Stimulated activated CD8-positive, alpha-beta memory T cell treated with anti-CD3 and anti-CD28 coated beads, Interleukin-12 subunit alpha, Interleukin-12 subunit beta, amount 100 ng/mL, for 4 hours (primary cell): ENCODE measurements at places on chromosomes 1 and 21.

DNA sequence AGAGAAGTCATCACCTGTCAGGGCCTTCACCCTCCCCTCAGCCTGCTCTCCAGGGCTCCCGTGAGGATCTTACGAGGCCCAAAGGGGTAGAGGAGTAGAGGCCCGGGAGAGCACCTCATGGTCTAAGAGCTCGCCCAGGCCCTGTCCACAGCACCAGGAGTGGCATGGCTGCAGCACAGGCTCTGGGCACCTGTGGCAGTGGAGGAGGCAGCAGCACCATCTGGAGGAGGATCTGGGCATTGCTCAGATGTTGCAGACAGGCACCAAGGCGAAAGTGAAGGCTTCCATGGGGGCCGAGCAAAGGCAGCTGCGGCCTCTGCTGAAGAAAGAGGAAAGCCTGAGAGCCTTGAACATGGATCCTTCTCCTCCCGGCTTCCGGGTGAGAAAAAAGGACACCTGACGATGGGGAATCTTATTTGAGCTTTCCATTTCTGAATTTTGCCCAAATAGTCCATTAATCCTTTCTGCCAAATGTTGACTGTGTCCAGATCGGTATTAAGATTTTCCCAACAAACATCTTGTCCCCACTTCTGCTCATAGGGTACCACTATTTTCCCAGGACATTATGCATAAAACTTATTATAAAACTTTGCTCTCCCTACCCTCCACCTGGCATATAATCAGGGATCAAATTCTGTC is 604.7 kb downstream of the PTPRC start:
- peak; percentile 44 for DNase-seq

DNA sequence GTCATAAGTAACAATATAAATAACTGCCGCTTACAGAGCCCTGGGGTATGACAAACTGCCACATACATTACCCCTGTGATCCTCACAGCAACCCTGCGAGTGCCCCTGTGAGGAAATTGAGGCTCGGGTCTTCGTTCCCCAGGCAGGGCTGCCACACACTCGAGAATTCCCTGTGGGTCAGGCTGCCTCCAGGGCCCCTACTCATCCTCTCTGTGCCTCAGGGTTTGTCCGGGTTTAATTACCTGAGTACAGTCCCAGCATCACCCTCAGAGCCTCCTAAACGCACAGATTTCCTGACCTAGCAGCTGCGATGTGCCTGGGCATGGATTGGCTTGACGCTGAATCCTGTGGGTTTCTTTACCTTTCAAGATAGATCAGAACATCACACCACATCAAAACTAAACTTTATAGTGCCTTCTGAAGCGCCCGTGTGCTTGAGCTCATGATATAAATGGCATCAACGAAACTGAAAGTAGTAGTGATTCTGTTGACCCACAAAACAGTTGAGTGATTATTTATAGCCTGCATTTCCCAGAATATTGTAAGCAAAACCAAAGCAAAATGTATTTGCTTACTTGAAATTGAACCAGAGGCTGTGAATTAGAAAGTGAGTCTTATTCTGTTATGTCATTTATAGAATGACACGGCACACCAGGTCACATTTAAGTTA is 14.0 kb downstream of the SLC37A1 start:
- DNase-seq = no peak

GRCh38 chr1:4768553-4768952 is 114.1 kb downstream of the AJAP1 start:
- no peak for DNase-seq

GRCh38 chr1:32650248-32650751 is at the start of gene ZBTB8OS:
Gene ZBTB8OS (minus strand): TSS chr1:32650550. CDS start chr1:32650529, 21 bp downstream.
- DNase-seq = peak; percentile 71

GRCh38 chr1:7249516-7249915 is 464.3 kb downstream of the CAMTA1 start:
- no peak for DNase-seq

DNA sequence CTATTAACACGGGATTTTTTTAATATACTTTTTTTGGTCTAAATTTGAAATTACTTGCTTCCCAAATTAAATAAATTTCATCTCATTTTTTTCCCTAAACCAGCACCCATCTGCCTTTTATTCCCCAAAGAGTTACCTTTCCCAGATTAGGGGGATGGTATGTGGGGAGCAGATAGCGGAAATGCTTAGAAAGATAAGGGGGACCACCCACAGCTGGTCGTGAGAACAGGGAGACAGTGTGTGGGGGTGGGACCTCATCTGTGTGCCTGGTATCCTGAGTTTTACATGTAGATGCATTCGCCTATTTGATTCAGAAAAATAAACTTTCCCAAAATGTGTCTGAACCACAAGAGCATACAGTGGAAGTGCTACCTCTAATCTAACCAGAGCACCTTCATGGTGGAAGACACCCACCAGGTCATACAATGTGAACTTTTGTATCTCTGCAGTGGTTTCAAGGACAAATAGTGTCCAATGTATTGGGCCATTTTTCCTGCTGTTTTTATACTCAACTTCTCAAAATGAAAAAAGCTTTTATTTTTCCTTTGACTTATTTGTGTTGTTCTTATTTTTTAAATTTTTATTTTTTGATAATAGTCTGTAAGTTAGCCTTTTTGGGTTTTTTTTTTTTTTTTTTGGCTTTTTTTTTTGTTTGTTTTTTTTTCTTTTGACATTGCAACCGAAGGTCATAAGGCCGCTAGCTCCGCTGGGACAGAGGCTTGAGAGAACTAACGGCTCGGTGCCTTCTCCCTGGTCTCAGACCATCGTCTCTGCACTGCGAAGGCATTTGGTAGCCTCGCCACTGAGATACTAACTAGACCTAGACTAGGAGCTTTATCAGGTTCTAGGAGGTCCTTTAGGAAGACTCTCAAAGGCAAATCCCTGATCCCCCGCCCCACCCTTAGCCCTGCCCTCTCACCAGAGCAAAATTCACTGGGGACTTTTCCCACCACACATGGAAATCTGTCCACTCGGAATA is 263.2 kb downstream of the TM2D1 start:
- DNase-seq = no peak

DNA sequence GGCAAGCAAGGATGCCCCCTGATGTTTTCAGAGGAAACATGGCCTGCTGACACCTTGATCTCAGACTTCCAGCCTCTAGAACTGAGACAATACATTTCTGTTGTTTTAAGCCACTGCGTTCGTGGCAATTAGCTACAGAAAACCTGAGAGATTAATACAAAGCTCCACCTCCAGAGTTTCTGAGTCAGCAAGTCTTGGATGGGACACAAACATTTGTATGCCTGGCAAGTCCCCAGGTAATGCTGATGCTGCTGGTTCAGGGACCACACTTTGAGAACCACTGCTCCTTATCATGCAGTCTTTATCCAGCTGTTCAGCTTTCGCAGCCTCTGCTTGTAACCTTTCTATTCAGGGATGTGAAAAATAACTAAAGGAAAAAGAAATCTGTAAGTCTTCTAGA is 565.7 kb upstream of the PLXNA2 start:
- no peak for DNase-seq

- no peak for DNase-seq
These were observed 109.8 kb downstream of the MAST2 start for GRCh38 chr1:45913183-45913683.

- DNase-seq = no peak
These were observed 111.4 kb upstream of the HOOK1 start for GRCh38 chr1:59703226-59703917.

DNA sequence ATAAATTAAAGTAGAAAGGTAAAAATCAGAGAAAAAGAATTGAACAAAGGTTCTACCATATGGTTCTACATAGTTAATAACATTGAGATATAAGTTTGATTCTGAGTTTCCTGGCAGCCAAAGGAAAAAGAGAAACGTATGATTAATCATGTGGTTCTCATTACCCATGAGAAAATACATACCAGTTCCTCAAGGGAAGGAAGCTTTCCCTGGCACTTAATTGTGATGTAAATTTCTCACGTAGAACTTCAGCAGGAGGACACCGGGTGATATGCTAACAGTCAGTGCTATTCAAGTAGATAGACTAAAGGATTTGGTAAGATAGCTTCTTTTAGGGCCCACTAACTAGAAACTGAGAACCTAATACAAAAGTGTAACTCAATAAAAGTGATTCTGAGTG is 218.5 kb downstream of the NFIA start:
- no peak for DNase-seq

DNA sequence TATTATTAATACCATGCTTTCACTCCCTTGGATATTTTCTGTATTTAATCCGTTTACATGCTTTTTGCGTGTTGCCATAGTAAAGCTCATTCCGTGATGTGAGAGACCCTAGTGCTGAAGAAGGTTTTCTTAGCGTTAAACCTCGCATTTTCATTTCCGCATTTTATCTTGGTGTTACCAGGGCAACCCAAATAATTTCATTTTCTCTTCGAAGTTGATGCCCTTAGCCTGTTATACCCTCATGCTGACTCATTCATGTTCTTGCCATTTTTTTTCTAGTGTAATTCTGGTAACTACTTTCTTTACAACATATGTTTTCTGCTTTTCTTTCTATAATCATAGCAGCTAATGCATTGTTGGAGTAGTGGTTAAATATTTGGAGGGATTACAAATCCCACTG is 37.2 kb downstream of the LRRC8C start:
- no peak for DNase-seq

DNA sequence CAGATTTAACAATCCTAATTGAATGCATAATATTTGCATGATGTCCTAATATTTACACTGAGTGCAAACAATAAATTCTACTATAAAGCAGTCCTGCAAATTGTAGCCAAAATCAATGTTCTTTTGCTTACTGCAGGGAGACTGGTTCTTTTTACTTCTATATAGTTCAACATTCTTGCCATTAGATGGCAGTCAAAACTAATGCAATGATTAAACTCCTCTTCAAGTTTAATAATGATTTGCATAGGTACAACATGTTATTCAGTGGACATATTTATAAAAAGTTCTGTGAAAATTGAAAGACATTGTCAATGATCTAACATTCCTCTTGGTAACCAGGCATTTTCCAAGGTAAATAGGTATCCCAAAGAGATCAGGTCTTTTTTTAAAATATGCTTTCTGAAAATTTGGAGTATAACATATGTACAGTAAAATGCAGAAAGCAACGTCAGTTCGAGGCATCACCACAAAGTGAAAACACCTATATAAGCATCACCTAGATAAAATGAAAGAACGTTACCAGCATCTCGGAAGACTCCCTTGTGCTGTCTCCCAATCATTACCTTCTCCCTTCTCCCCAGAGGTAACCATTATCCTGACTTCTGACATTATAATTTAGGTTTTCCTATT is 9.8 kb upstream of the FNBP1L start:
- no peak for DNase-seq

DNA sequence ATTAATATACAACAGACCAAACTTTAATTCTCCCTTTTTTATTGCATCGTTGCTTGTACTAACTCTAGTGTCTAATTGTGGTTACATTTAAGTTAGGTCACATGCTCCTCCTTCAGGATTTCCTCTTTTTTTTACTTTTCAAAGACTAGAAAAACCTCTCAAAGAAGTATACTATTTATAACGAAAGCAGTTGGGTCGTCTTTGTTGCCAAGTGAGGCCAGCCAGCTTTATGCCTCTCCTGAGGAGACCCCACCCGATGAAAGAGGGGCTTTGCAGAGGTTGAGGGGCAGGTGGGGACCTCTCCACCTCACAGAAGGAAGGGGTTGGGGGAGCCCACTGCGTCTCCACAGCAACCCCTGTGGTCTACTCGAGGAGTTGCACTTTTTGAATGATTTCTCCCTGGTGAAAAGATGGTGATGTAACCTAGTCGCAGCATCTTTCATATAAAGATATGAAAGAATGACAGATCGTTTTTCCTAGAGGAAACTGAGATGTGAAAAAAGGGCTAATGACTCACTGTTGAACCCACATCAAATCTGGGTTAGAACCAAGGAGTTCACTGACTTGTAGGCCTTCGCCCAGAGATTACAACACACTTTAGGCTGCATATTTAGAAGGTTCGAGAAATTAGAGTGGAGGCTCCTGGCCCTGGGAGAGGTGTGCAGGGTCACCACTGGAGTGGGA is 6.4 kb downstream of the TGFB2 start:
- no peak for DNase-seq

GRCh38 chr21:26943921-26944320 is 23.0 kb downstream of the ADAMTS5 start:
- no peak for DNase-seq

- DNase-seq = no peak
These were observed 2.0 kb downstream of the EDEM3 start for GRCh38 chr1:184752656-184753055.

DNA sequence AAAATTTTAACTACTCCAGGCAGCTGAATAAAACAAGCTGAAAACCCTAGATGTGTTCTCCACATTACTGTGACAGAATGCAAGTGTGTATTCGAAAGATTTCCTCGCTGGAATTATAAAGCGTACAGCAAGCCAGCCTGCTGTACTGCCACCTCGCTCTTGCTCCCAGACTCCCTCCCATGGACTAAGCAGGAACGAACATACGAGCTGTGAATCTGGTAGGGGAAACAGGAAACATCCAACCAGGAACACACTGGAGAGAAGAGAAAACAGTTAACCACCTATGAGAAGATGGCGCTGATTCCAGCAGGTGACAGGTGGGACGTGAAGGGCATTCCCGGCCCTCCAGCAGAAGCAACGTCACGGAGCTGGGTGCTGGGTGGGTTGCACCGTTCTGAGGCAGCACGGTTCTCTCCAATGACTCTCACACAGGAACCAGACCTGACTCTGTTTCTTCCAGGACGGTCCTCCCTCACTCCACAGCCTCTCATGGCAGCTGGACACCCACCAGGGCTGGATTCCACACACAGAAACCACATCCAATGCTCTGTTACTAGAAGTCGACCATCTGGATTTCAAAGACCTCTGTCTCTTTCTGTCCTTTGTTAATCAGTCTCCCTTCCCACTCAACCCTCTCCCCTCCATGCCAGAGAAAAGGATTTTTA is 219.2 kb downstream of the RERE start:
- no peak for DNase-seq

GRCh38 chr1:67850611-67851075 is 17.4 kb upstream of the GNG12 start:
- DNase-seq = no peak

- no peak for DNase-seq
These were observed 33.2 kb downstream of the RGS5 start for GRCh38 chr1:163169553-163169952.

GRCh38 chr1:70528590-70529333 is 117.7 kb downstream of the CTH start:
- no peak for DNase-seq

GRCh38 chr21:35616090-35616489 is 444.2 kb downstream of the SETD4 start:
- no peak for DNase-seq

DNA sequence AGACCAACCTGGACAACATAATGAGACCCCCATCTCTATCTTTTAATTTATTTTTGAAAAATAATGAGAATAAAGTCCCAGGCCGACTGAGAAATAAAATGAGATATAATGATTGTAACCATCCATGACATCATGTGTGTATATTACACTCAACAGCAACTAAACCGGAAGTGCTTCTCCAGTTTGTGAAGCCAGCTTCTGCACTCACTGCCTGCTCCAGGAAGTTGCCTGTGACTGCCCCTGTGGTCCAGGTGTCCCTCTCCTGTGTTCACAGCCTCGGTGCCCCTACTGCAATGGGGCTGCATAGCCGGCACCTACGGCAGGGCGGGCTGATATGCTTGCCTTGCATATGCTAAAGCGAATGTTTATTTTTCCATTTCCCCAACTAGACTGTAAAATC is 68.3 kb downstream of the SSBP3 start:
- no peak for DNase-seq
